ENCODE measurements at places on chromosomes 13 and 19. TPM values are rescaled to one million over a fixed set of nuclear protein-coding genes. Genes with fewer than 3 reads are reported as not detected.

Gene HSH2D
- not detected for total RNA-seq

Gene ZNF628
- 1.3 TPM for total RNA-seq

Gene ADGRE3
- not detected for total RNA-seq

Gene GPR12
- total RNA-seq, result not detected

Gene ZNF546
- total RNA-seq, result 11.2 TPM

Gene FBN3
- total RNA-seq, result not detected

Gene NOTCH3
- total RNA-seq, result 27.4 TPM

Gene LCP1
- total RNA-seq, result 0.28 TPM

Gene GRIN3B
- 0.14 TPM for total RNA-seq

Gene CASP14
- total RNA-seq, result not detected

Gene EID2
- total RNA-seq, result 12.9 TPM

Gene CYP4F8
- 0.14 TPM for total RNA-seq

Gene RASIP1
- total RNA-seq, result 1.3 TPM
